ENCODE measurements at places on chromosomes 5 and 9.

DNA sequence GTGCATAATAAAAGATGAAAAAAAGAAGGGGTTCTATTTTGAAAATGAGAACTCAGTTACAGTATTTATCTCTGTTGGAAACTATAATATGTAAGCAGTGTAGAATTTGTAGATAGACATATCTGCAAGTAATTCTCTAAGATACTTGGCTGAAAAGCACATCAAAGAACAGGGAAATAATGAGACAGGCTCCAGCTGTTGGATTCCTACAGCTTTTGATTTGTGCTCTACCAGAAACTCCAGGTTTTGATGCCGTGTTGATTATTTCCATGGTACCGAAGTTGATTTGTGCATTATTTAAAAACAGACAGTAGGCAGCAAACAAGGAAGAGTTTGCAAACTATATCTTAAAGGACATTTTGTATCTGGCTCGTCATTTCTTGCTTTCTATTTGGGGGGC, 2098.7 kb upstream of the WWC1 start:
- no peak for DNase-seq

GRCh38 chr5:74209571-74209970, 431.0 kb downstream of the ENC1 start:
- no peak for DNase-seq

DNA sequence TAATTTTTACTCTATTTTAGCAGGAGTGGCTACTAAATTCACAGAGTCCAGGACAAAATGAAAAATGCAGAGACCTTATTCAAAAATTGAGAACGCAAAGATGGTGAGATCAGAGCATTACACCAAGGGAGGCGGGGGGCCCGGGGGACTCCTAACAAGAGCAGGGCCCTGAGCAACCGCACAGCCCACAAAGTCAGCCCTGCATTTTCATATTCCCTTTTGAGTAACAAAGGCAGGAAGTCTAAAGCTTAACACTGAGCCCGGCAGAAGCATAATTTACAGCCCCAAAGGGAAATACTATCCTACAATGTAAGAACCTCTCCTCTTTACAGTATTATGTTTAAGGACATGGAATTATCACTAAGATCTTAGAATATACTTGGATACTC, 69.4 kb downstream of the TLE1 start:
- no peak for DNase-seq

DNA sequence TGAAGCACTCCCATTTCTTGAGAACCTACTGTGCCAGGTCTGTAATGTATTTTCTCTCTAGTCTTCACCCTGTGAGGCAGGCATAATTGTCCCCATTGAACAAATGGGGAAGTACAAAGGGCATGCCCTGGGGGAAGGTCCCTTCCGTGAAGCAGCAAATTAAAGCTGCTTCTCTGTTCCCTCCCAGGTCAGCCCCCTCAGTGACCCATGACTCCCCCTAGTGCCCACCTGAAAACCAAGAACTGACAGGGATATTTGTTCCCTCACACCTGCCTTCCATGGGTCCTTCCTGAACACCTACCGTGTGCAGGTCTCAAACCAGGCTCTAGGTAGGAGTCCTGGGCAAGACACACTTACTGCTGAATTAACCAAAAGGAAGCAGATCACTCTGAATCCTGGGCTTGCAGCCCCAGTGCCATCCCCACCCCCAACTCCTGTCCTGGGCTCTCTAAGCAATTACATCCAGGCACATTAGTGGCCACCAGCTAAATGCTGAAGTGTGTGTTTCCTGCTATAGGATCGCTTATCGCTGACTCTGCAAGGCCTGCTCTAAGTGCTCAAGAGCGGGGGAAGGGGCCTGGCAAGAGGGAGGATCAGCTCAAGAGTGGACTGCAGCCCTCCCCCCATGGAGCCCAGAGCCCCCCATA, 254.8 kb downstream of the CDK5RAP2 start:
- DNase-seq: no peak

GRCh38 chr5:61588216-61588615, 256.2 kb downstream of the ZSWIM6 start:
- DNase-seq: no peak

- DNase-seq: no peak
Observed at GRCh38 chr5:101717721-101718120, 578.4 kb downstream of the SLCO4C1 start.

DNA sequence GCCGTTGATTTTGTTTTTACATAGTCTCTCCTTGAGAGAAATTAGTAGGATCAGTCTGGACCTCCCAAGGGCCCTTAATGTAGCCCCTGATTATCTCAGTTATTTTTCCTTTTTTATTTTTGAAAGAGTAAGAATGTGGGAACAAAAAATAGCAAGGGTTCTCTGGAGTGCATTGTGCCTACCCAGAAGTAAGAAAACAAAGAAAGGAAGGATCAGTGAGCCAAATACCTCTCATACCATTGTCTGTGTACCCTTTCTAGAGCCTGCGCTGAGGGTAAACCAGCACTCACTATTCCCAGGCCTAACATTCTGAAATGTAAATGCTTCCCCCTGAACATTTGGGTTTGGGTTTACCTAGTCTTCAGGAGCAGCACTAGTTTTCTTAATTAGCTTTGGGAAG, 213.0 kb upstream of the TARS1 start:
- no peak for DNase-seq

DNA sequence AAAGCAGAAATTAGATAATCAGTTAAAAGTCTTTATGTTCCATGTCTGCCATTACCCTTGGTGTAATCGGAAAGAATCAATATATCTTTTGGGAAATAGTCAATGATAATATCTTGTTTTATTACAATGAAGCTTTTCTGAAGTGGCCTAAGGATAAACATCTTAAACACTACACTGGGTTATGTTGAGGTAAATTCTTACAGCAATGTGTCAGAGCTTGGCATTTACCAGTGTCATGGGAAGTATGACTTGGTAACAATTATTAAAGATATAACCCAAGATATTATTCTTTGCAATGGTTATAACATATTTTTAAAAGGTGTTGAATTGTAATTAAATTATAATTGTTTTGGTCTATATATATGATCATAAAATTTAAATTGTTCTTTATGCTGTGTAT, 84.7 kb downstream of the CFAP95 start:
- DNase-seq: no peak

DNA sequence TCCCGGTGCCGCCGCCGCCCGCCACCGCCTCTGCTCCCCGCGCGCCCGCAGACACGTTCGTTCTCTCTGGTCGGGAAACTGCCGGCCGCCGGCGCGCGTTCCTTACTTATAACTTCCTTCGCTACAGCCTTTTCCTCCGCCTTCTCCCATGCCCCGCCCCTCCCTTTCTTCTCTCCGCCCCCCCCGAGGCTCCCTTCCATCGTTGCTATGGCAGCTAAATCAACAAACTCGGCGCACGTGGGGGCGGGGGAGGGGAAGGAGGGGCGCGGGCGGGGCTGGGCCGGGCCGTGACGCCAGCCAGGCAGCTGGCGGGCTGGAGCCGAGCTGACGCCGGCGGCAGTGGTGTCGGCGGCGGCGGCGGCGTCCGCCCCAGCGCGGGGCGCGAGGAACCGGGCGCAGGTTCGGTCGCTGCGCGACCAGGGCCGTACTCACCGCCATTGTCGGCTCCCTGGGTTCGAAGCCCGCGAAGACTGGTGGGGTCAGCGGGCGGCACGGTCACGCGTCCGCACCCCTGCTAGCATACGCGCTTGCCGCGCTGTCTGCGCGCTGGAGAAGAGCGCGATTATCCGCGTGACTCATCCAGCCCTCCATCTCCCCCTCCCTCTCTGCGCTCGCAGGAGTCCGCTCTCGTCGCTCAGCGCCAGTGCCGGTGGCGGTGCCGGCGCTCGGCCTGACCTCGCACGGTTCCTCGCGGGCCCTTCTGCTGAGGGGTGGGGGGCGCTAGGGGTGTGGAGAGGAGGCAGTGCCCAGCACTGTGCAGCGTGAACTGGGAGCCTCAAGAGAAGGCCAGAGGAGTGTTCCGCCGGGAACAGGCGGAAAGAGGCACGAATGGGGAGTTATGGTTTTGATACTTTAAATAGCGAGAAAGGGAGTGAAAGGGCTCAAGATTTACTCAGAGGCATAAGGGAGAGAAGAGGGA, at the start of gene KLF4:
TSS of gene KLF4 (minus strand) at position 83 of the 919 bp plus-strand sequence. CDS start 597 bp downstream, outside the sequence.
- peak; percentile 22 for DNase-seq

DNA sequence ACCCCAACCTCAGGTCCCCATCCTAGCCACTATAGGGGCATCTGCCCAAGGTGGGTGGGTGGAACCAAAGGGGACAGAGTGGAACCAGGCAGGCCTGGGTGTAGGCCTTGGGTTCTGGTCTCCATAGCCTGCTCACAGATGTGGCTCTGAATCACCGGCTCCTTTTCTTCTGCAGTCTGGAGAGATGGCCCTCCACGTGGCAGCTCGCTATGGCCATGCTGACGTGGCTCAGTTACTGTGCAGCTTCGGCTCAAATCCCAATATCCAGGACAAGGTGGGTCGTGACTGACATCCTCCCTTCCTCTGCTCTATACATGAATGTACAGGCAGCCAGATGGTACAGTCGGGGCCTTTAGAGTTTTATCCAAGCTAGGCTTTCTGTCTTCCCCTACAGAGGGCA, 77.3 kb upstream of the CTSL start:
- no peak for DNase-seq

GRCh38 chr9:38033941-38034340, 35.1 kb downstream of the SHB start:
- DNase-seq: no peak

GRCh38 chr9:71719562-71719961, 48.8 kb downstream of the CEMIP2 start:
- DNase-seq: no peak

GRCh38 chr5:54425258-54425657, 30.2 kb upstream of the HSPB3 start:
- no peak for DNase-seq

- DNase-seq: no peak
Observed at GRCh38 chr5:59037041-59037440, 454.2 kb downstream of the RAB3C start.

- no peak for DNase-seq
Observed at GRCh38 chr9:14941501-14942405, 31.5 kb upstream of the FREM1 start.

- no peak for DNase-seq
Observed at GRCh38 chr9:133654736-133655657, 18.8 kb downstream of the DBH start.

DNA sequence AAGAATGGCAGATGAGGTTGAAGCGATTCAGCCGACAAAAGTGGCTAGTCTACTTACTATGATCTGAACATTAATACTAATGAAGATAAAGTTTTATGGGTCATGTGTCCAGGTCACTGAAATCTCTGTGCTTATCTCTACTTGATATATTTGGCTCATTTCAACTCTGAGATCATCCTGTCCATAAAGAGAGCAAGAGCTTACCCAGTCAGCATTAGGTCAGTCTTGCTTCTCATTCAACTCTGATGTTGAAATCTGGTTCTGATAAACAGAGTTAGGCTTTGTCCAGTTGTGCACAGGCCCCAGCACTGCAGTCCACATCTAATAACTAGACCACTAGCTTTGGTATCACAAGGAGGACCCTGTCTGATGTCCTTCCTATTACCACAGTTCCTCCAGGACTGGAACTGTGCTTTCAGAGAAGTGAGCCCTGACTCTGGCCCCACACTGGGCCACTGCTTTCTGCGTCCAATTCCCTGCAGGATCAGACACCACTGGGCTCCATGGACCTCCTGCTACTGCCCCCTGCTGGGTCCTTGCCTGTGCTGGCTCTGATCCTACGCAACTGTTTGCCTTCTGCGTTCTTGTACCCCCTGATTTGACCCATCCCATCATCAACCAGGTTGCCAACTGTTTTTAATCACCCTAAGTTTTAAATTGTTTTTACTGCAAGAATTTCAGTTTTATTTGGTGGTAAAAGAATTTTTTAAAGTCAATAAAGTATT, 23.7 kb upstream of the FAM120A start:
- DNase-seq: no peak

- no peak for DNase-seq
Observed at GRCh38 chr5:115496936-115497576, 47.5 kb downstream of the FEM1C start.

DNA sequence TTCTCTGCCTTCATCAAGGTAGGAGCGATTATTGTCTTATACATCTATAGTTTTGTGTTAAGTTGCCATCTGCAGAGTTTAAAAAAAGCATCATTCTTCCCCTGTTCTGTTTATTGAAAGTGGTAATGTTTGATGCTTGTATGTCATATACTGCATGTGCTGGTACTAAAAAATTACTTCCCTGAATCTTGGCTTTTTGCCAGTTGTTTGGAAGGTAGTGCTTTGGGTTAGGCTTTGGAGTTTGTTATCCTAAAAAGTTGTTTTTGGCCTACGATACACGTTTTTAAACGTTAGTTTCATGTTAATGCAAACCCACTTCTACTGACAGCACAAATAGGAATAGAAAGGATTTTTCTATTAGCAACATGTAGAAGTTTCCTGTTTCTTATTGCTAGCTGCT, 158.3 kb downstream of the GIN1 start:
- no peak for DNase-seq

- DNase-seq: no peak
Observed at GRCh38 chr9:38294220-38294960, 98.1 kb upstream of the ALDH1B1 start.

GRCh38 chr5:141969783-141970771, 1.2 kb downstream of the RNF14 start:
- DNase-seq: no peak

DNA sequence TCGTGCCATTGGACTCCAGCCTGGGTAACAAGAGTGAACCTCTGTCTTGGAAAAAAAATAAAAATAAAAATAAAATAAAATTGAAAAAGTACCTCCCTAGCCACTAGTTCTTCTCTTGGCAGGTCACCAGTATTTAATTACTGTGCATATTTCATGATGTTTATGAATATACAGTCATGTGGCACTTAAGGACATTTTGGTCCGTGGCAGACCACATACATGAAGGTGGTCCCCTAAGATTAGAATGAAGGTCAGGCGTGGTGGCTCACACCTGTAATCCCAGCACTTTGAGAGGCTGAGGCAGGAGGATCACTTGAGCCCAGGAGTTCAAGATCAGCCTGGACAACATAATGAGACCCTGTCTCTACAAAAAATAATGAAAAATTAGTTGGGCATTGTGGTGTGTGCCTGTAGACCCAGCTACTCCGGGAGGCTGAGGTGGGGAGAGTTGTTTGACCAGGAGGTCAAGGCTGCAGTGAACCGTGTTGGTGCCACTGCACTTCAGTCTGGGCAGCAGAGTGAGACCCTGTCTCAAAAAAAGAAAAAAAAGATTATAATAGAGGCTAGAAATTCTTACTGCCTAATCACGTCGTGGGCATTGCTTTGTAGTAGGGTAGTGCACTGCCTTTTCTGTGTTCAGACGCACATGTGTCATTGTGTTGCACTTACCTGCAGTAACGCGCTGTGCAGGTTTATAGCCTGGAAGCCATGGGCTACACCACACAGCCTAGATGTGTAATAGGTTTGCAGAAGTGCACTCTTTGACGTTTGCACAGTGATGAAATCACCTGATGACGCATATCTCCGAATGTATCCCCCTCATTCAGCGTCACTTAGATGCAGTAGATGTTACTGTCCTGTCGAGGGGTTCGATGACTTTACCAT, 12.8 kb downstream of the EHMT1 start:
- DNase-seq: no peak

Measured in activated T-helper 1 cell treated with anti-CD3 and anti-CD28 coated beads, Interleukin-2, amount 50 U/mL, for 16 hours (primary cell).